ENCODE measurements at places on chromosomes 5 and 9.

DNA sequence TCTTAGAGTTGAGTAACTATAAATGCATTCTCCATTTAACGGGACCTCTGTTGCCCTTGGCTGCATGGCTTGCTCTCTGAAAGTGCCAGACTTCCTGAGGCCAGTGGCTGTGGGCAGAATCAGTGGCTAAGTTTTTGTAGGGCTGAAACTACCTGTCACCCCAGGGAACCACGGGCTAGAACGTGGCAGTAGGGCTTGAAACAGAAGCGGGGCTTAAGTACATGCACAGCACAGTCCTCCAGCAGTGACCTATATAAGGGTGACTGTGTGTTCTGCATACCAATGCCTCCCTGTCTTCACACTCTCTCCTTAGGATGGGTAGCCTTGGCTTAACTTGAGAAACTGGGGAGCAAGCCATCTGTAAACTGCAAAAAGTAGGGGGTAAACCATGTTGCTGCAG is 43.6 kb upstream of the LRRTM2 start:
- DNase-seq, result no peak

GRCh38 chr5:178199581-178200434 is 4.5 kb upstream of the HNRNPAB start:
- DNase-seq, result no peak

DNA sequence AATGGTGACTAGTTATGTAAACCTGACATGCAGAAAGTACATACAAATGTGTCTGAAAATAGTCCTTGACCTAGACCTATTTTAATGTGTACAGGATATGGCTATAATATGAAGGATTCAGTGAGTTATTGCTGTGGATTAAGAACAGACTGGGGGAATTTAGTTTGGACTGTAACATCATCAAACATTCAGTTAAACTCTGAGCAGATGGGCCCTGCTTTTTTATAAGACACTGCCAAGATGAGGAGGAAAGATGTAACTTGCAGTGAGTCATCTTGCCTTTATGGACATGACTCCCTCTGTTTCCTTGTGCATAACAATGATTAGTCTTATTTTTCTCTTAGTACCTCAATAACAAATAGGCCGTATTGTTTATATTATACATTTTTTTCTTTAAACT is 12.2 kb downstream of the PPP3R2 start:
- no peak for DNase-seq

DNA sequence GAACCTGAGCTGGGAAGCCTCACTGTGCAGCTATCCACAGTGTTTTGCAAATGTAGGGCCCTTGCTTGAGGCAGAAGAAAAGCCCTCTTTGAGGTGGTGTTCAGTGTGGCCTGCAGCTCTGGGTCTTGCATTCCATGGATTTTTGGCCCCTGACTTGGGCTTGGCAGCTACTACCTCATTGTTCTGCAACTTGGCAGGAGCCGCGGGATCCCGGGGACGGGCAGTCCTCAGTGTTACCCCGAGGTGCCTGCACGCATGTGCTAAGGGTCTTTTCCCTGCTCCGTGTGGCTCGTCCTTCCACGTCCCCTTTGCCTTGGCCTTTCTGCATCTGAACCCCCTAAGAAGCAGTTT is 39.8 kb downstream of the NEK6 start:
- DNase-seq, result no peak

DNA sequence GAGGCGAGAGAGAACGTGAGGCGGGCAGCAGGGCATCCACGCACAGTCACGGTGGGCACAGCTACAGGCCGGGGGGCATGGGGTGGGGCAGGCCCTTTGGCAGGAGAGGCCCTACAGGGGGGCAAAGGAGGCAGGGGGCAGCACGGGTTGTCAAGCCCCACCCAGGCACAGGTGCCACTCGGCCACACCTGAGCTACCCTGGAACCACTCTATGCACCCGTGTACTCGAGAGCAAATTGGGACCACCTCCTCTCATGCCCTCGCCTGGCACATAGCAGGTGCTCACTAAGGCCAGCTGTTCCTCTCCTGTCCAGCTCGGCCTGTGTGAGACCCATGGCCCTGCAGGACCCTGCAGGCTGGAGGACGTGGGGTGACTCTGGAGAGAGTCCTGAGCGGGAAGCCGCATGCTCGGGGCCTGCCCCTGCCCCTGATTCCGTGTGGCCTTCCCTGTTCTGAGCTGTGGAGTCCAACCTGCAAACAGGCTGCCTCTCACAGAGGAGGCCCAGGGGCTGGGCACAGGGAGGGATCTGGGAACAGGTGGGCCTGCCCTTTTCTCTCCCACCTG is 31.4 kb upstream of the SARDH start:
- no peak for DNase-seq

DNA sequence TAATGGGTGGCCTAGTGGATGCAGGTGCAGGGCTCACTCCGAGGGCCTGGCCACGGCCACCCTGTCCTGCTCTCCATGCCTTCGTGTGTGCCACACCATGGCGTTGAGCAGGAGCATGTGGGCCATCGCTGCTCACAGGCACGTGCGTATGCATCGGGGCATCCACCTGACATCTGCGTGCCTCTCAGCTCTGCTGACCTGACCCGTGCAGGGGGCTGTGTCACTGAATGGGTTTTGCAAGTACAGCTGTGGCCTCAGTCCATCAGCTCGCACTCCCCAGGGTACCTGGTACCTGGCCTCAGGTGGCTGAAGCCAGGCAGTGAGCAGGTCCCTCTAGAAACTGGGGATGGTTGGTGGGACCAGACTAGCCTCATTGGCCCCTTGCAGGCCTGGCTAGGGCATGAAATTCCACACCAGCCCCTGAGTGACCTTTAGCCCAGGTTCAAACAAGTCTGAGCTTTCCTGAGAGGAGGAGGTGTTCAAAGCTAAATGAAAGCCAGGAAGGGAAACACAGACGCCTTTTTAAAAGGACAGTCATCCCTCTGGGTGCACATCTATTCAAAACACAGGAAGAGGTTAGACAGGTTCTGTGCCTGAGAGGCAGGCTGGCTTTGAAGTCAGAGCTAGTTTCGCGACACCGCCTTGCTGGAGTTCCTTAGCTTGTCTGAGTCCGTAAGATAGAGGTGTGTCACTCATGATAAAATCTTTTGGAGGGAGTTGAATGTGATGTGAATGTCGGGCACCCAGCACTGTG is 74.0 kb downstream of the MACROH2A1 start:
- peak; percentile 14 for DNase-seq
